Renal pelvis (tissue), 12 donors: ENCODE measurements at places on chromosomes 4 and X.

GRCh38 chr4:183971929-183972490 lies 66.9 kb downstream of the STOX2 start:
- no peak for DNase-seq

- DNase-seq = no peak
Observed at GRCh38 chr4:63123441-63123840, 1285.8 kb downstream of the TECRL start.

DNA sequence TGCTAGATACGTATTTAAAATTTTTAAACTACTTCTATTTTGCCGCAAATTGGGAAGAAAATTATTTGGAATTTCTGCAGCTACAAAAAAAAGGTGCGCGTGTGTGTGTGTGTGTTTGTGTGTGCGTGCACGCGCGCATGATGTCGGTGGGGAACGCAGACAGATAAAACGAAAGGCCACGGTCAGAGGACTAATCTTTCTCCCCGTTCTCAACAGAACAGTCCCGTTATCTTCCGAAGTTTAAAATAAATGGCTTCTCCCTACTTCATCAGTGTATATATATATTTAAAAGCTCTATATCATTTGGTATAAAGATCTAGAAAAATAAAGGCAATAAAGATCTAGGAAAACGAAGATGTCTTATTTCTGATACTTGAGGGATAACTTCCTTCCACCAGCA lies 1.5 kb downstream of the MGARP start:
- no peak for DNase-seq

- no peak for DNase-seq
Observed at GRCh38 chrX:31545726-31546125, 473.9 kb upstream of the FTHL17 start.

DNA sequence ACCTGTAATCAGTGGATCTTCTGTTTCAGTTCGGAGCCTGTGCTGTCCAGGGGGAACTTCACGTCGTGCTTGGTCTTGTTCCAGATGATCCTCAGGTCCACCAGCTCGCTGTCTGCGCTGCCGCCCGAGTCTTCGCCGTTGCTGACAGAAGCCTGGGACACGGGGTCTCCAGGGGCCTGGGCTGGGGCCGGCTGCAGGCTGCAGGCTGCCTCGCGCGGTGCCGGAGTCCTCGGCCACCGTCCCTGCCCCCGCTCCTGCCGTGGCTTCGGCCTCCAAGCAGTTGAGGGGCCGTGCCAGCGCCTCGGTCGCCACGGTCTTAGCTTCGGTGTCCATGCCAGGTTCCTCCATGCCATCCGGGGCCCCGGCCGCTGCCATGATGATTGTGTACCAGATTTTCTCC lies 37.3 kb upstream of the CCNI start:
- no peak for DNase-seq

- DNase-seq = no peak
Observed at GRCh38 chr4:88738180-88738579, 40.6 kb upstream of the NAP1L5 start.

DNA sequence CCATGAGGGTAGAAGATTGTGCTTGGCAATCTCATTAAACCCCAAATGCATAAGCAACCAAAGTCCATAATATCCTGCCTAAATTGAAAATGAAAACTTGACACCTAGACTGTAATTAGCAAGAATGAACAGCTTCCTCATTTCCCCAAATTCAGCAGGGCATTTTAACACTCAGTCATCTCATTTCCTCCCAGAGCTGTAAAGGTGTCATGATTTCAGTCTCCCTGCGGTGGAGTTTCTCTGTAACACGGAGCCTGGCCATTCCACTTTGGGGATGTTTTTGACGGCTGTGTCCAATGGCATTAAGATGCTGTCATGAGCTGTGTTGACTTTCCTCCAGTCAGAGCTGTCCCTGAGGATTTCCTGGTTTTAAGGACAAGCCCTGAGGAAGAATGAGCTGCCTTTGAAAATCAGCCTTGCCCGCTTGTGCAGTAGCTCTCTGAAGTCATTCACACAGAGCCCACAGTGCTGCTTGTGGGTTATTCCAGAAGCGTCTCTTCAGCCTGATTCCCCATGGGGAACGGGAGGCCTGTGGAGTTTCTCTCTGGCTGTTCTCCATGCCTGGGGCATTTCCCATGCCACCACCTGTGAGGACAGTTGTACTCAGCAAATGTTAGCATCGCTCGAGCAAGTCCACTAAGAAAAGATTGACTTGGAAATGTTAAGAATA lies 187.0 kb downstream of the MID1 start:
- DNase-seq = no peak

DNA sequence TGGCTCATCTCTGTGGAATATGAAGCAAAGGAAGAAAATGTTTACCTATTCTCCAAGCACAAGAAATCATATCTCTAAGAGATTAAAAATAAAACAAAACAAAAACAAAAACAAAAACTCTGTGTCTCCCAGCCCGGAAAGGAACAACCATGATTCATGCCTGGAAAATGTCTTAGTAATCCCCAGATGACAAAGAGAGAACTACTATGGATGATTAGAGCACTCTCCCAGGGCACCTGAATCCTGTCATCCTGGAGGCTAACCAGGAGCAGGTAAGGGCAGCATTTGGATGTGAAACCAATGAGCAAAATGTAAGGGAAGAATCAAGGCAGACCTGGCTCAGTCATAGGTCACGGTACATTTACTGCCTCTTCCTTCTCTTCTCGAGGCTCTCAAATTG lies 1.7 kb upstream of the AKAP4 start:
- no peak for DNase-seq

GRCh38 chr4:69888336-69888735 lies 28.4 kb upstream of the SULT1E1 start:
- DNase-seq = no peak

GRCh38 chr4:3796960-3797359 lies 30.8 kb downstream of the ADRA2C start:
- DNase-seq = no peak

DNA sequence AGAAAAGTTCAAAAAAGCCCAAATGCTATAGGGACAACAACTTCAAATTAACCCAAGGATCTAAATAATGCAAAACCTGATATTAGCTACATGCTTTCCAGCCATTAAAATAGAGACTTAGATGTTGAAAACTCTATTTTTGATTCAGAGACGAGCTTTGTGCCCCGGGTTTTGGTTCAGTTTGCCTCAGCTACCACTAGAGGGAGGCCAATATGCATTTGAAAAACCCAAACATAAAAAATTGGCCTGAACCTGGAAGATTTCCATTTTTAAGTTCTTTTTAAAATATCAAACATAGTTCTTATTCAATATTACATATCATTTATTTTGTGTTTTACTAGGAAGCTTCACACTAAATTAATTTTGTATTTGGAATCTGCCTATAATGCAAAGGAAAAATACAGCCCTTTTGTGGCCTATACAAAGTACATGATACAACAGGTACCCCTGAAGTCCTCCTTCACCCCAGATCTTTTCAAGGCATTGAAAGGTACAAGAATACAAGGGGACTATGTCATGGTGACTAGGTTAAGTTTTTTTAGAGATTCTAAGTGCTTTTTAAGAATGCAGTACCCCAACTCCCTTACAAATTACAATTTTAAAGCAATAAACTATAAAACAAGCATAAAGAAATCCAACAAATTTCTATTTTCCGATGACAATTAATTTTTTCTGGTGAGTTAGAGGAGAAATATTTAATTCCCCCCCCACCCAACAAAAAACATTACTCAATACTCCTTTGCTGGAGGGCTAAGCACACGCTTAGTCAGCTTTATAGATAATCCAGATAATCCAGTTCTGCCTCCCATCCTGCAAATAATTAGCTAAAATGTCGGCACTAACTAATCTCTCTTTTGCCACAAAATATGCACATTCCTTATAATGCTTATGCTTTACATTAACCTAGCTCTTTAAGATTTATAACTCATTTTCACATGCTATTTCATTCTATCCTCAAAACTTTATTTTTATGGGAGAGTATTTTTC lies 97.7 kb upstream of the PTPN13 start:
- peak; percentile 43 for DNase-seq

GRCh38 chr4:151667048-151667447 lies 93.8 kb downstream of the GATB start:
- DNase-seq = peak; percentile 68

DNA sequence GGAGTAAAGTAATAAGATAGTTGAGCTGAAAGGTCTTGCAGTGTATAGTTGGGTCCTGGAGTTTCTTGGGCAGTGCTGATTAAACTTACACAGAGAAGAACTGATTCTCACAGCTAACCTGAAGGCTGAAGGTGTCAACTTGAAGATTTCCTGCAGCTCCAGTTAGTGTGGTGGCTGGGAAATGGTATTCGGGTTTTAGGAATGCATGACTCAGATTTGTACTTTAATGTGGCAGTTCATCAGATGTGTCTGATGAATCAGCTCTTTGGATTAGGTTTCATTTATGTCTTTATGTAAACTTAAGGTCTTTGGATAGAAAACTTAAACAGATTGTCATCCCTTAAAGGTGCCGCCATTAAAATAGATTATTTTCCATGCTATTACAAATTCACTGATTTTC lies 200.0 kb downstream of the IL1RAPL1 start:
- DNase-seq = no peak

DNA sequence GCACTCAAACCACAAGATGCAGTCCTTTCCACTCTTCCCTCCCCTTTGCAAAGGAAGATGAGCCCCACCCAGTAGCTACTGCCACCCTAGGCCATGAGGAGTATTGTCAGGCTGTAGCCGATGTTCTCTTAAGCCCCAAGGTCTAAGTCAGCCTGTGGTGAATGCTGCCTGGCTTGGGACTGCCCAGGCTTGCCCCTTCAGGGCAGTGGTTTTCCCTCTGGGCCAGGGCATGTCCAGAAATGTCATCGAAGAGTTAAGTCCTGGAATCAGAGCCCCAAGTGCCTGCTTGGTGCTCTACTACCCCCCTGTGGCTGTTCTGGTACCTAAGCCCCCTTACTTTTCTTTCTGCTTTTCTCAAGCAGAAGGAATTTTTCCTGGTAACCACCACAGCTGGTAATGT lies 11.8 kb upstream of the PGK1 start:
- DNase-seq = no peak

DNA sequence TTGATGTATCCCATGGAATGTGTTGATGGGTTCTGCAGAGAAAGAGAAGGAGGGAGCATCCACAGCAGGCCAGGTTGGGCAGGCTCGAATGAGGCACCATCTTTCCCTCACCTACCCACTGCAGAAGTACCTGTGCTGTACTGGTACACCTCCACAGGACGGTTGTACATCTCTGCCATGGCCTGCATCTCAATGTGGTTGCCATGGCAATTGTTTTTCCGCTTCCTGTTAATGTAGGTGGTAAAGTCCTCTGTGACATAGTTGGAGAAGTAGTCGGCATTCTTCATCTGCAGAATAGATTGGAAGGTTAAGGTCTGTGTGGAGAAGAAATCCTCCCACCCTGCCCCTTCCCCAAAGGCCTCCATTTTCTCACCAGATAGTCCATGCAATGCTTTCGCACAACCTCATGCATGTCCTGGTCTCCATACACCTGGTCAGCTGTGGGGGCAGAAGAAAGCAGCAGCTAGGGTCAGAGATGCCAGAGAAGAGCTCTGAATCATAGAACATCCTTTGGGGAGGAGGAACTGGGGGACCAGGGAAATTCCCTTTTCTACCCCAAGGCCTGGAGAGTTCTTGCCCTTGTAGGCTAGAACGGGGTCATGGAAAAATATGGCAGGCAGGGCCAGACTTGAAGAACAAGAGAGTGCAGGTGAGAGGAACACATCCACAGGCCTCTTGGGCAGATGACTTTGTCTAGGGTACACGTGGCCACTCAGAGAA lies 15.9 kb upstream of the PIM2 start:
- DNase-seq = no peak

- peak; percentile 58 for DNase-seq
Observed at GRCh38 chrX:39969099-39969818, 128.5 kb downstream of the BCOR start.

GRCh38 chr4:8197521-8197920 lies 1.6 kb upstream of the SH3TC1 start:
- DNase-seq = no peak

DNA sequence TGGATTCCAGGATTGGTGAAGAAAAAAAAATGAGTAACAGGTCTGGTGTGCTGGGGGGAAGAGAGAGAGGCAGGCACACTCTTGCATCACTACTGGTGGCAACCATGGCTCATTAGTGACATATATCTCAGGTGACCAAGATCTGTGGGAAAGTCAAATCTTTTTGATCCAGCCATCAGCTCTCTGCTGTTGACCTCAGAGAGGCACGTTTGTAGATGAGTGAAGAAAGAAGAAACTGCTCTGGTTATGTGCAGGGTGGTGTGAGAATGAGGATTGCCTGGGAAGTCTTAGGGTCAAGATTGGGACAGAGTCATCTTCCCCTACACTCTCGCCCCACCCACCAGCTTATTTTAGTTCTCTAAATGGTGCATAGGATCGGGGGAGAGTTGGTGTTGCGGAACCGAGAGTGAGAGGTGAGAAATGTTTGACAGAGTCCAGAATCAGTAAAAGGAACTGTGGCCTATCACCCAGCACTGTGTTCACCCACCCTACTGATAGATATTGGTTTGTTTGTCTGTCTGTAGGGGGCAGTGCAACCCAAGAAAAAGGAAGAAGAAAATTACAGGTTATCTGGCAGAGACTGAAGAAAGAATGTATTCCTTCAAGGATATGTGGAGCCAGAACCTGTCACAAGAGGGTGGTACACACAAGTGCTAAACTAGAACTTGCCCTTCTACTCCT lies 21.9 kb downstream of the ARMCX6 start:
- peak; percentile 71 for DNase-seq

- DNase-seq = no peak
Observed at GRCh38 chr4:81740487-81740886, 268.8 kb upstream of the RASGEF1B start.

DNA sequence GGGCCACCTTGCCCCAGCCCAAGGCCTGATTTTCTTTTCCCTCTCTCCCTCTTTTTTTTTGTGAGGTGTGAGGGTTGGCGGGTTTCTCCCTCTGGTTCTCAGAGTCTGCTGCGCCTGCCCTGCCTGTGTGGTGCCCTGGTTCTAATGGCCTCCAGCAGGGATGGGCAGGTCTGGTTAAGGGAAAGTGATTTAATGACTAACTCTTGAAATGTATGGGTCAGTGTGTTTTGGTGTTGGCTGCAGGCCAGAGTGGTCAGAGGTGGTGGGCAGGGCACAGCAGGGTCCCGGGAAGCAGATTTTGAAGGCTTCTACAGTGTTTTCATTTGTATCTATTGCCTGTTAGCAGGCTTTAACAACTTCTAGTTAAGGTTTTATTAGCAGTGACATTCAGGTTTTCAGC lies 39.0 kb downstream of the JADE1 start:
- DNase-seq = no peak

- no peak for DNase-seq
Observed at GRCh38 chrX:49278081-49278480, 8.5 kb downstream of the PPP1R3F start.

- no peak for DNase-seq
Observed at GRCh38 chr4:10959586-10959985, 275.0 kb upstream of the CLNK start.
